Mesenchymal stem cell (in vitro differentiated cells and primary cell): ENCODE measurements at places on chromosomes 2 and 18.

DNA sequence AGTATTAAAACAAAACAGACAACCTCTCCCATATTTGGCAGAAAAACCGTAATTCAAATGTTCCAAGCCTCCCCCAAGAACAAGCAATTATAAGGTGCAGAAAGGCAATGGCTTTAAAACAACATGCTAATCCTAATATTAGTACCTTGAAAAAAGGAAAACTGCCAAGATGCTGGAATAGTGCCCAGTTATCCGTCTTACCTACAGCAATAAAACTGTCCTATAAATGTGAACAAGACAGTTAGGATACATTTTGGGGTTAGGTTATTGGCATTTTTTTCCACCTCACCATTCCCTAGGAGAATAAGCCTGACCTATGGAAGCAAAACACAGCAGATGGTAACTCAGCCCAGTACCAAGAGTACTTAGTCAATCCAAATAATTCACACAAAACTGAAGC is 83.2 kb downstream of the TCF4 start:
- no peak for DNase-seq
- no peak overlapping the region for H3K4me3 ChIP-seq
- no peak overlapping the region for H3K27ac ChIP-seq
- H3K4me1 ChIP-seq, result no peaks in the 10 kb centered on the region
- H3K36me3 ChIP-seq, result peaks cover 3% of the 10 kb centered on the region

GRCh38 chr2:214987261-214987660 is 151.2 kb downstream of the ABCA12 start:
- H3K36me3 ChIP-seq, result no peaks in the 10 kb centered on the region
- H3K4me1 ChIP-seq, result no peaks in the 10 kb centered on the region
- H3K4me3 ChIP-seq, result no peak overlapping the region
- DNase-seq, result no peak
- H3K27me3 ChIP-seq, result no peaks in the 10 kb centered on the region

DNA sequence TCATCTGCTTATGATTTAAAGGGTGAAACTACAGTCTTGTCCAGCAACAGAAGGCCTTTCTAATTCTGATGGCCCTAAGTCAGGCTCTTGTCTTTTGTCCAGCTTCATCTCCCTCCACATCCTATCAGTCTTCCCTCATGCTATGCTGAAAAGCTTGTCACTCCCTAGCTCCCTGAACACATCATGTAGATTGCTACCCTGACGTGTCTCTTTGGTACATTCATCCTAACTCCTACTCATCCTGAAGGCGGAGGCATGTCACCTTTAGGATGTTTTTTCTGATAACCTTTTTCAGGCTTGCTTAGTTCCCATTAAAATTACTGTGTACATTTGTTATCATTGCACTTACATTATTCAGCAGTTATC is 78.4 kb upstream of the ARL5A start:
- H3K4me1 ChIP-seq, result no peaks in the 10 kb centered on the region
- no peak overlapping the region for H3K27ac ChIP-seq
- no peak overlapping the region for H3K4me3 ChIP-seq
- DNase-seq, result no peak
- no peaks in the 10 kb centered on the region for H3K27me3 ChIP-seq

DNA sequence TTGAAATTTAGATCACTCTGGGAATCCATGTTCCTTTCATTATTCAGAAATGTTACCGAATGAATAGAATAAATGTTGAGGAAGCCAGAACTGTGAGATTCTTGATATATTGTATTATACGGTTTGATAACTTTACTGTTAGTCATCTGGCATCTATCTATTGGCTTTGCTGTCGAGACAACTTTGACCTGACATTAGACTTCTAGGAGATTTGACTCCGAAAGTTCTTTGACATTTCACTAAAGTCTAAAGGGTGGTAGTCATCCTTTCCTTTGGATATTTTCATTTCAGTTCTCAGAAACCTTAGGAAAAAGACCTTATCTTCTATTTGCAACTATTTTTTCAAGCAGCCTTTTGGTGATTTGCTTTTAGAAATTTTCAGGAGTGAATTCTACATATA is 1.9 kb downstream of the BMPR2 start:
- no peaks in the 10 kb centered on the region for H3K27me3 ChIP-seq
- peak overlapping the region; percentile 94 for H3K4me3 ChIP-seq
- H3K27ac ChIP-seq, result no peak overlapping the region
- peaks cover 3% of the 10 kb centered on the region for H3K4me1 ChIP-seq
- no peaks in the 10 kb centered on the region for H3K36me3 ChIP-seq

- peaks cover 2% of the 10 kb centered on the region for H3K36me3 ChIP-seq
- DNase-seq, result no peak
- no peak overlapping the region for H3K27ac ChIP-seq
Observed at GRCh38 chr18:69495338-69495737, 94.7 kb downstream of the DOK6 start.

DNA sequence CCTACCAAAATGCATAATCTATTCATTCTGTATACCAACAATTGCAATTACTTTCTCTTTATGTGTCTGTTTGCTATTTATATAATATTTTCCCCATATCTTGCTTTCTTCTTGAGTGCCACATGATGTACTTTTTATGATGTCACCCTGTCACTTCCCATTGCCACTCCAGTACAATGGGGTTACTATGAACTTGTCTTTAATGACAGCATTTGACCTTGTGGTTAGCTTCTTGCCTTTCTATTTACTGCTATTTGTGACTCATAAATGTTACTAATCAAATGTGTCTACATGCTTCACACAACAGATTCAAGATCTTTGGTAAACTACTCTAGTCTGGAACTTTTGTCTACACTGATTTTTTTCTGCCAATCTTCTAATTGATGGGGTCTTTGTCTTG is 486.3 kb downstream of the NR4A2 start:
- DNase-seq, result peak; percentile 4
- H3K27ac ChIP-seq, result no peak overlapping the region
- H3K4me1 ChIP-seq, result no peaks in the 10 kb centered on the region

DNA sequence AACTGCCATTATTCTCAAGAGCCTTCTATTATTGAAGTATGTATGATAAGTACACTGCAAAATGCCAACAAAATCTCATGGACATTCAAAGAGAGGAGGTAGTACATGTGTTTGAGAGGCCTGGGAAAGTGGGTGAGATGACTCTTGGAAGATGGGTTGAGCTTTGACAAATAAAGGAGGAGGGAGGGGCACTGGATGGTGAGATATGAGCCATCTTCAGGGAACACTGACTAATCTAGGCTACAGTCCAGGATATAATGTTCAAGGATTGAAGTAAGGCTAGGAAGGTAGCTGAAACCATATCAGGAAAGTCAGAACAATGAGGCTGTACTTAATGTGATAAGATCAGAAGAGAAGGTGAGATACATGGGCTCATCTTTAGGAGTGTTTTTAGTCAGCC is 559.7 kb downstream of the ZEB2 start:
- H3K36me3 ChIP-seq, result no peaks in the 10 kb centered on the region
- no peak for DNase-seq
- H3K4me3 ChIP-seq, result no peak overlapping the region
- H3K27ac ChIP-seq, result no peak overlapping the region
- H3K27me3 ChIP-seq, result no peaks in the 10 kb centered on the region
- peaks cover 2% of the 10 kb centered on the region for H3K4me1 ChIP-seq

DNA sequence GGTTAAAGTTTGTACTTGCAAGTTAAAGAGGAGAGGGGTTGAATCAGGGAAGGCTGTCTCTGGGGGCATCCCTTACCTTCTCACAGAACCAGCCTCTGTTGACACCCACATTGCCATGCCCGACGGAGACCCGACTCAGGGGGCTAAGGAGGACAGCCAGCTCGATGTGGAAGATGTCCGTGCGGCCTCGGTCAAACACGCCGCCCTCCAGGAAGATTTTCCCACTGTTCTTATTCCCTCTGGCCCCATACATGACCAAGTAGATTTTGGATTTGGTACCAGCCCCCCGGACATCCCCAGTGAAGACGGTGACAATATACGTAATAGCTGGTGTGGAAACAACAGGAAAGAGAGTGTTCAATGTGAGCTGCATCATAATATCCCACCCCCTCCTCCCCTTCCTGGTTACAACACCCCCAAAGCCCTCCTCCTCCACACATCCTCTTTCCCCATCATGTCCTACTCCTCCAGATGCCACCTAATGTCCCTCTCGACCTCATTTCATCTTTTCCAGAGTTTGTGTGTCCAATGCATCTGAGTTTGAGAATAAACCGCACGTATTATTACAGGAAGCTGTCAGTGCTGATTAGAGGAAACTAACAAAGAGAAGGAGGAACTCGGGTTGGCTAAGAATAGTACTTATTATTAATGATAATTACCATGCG is 55.7 kb downstream of the LOXHD1 start:
- no peaks in the 10 kb centered on the region for H3K27me3 ChIP-seq
- DNase-seq, result no peak
- H3K4me3 ChIP-seq, result no peak overlapping the region
- H3K27ac ChIP-seq, result no peak overlapping the region
- no peaks in the 10 kb centered on the region for H3K4me1 ChIP-seq
- H3K36me3 ChIP-seq, result no peaks in the 10 kb centered on the region

DNA sequence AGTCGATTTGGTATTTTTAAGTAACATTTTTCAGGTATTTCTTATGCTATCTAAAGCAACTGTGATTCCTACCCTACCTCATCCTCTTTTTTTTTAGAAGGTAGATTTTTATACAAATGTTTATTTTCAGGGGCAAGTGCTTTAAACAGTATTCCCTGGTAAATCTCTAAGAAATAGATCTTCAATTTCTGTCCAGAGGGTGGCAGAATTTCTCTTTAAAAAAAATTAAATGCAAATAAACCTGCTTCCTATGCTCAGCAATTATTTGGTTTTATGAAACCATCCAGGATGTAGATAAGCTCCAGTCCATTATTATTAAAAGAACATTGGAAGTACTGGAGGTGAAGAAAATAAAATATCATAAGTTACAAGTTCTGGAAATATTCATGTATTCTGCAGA is 191.9 kb downstream of the MYO3B start:
- peak; percentile 34 for DNase-seq
- H3K27me3 ChIP-seq, result peaks cover 47% of the 10 kb centered on the region
- H3K36me3 ChIP-seq, result no peaks in the 10 kb centered on the region

DNA sequence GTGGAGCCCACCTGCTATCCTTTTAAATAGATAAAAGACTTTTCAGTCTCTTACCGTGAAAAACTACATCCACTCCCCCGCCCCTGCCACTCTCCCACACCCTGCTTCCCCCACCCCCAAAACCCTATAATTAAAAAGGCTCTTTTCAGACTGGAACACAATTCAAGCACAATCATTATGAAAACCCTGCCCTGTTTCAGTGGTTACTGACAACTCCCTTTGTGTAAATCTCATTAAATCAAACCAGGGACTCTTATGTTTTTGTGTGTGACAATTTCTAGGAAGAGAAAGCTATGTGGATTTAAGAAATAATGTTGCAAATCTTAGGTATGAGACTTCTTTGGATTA is 21.0 kb upstream of the ZNF532 start:
- DNase-seq, result no peak
- H3K27me3 ChIP-seq, result no peaks in the 10 kb centered on the region
- H3K4me3 ChIP-seq, result no peak overlapping the region
- no peaks in the 10 kb centered on the region for H3K36me3 ChIP-seq
- peaks cover 5% of the 10 kb centered on the region for H3K4me1 ChIP-seq

DNA sequence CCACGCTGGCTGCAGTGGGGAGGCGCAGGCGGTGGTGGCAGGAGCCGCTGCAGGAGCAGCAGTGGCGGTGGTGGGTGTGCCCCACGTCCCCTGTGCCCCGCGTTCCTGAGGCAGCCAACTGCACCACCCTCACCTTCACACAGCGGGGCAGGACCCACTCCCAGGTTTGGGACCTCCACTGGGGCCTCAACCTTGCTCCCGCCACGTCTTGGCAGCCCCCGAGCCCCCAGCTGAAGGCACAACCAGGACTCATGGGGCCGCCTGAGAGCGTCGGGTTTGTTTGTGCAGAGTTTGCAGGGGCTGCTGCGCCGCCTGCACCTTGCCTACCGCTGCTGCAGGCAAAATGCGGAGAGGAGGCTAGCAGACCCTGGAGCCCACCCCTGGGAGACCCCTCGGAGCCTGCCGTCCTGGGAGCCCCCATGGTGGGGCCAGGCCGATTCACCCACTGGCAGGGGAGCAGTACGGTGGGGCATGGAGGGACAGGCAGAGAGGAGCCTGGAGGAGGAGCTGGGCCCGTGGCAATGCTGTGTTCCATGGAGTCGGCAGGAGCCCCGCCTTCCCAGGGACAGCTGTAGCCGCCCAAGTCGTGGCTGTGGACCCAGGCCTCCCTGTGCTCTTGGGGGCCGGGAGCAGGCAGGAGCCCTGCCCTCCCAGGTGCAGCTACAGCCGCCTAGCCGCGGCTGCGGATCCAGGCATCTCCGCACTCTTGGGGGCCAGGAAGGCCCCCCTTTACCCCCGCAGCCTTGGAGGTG is 14.7 kb upstream of the EML6 start:
- no peak overlapping the region for H3K27ac ChIP-seq
- no peaks in the 10 kb centered on the region for H3K27me3 ChIP-seq
- no peak overlapping the region for H3K4me3 ChIP-seq
- H3K36me3 ChIP-seq, result no peaks in the 10 kb centered on the region
- peaks cover 2% of the 10 kb centered on the region for H3K4me1 ChIP-seq

GRCh38 chr2:31384351-31384750 is 30.2 kb downstream of the XDH start:
- H3K27me3 ChIP-seq, result no peaks in the 10 kb centered on the region
- DNase-seq, result peak; percentile 82
- peak overlapping the region; percentile 87 for H3K27ac ChIP-seq
- no peak overlapping the region for H3K4me3 ChIP-seq

- H3K36me3 ChIP-seq, result peaks cover 11% of the 10 kb centered on the region
- H3K27ac ChIP-seq, result peak overlapping the region; percentile 64
- H3K27me3 ChIP-seq, result no peaks in the 10 kb centered on the region
Observed at GRCh38 chr2:120914839-120915521, 179.3 kb downstream of the GLI2 start.

DNA sequence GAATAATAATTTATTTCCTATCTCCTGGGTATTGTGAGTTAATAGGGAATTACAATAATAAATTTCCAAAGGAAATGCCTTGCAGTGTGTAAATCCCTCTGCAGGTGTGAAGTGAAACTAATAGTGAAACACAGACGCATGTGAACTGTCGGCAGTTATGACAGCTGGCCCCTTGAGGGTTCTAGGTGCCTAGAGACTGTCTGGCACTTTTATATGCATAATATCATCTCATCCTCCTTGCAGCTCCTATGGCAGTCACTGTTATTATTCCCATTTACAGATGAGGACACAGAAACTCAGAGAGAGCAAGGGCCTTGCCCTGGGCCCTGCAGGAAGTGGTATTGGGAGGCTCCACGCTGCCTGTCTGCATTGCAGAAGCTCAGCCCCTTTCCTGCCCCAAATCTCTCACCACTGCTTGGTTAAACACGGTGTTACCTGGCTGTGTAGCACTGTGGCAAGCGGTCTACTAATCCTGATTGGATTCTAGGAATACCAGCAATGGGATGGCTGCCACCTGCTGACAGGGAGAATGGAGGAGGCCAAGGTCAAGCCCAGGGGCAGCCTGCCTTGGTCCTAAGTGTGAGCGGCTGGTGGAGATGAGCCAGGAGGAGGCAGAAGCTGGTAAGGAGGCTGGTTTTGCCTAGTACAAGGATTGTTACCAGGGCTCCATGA is 32.8 kb upstream of the ACKR3 start:
- no peaks in the 10 kb centered on the region for H3K27me3 ChIP-seq
- H3K4me1 ChIP-seq, result peaks cover 14% of the 10 kb centered on the region
- no peaks in the 10 kb centered on the region for H3K36me3 ChIP-seq
- no peak for DNase-seq
- H3K27ac ChIP-seq, result no peak overlapping the region

GRCh38 chr2:39706312-39706711 is 40.6 kb downstream of the TMEM178A start:
- H3K27me3 ChIP-seq, result no peaks in the 10 kb centered on the region
- H3K36me3 ChIP-seq, result no peaks in the 10 kb centered on the region
- peaks cover 2% of the 10 kb centered on the region for H3K4me1 ChIP-seq
